ENCODE measurements at places on chromosomes 2 and 18.

GRCh38 chr18:23399067-23399466 lies 54.0 kb upstream of the RIOK3 start:
- DNase-seq = no peak

- no peak for DNase-seq
Measured at GRCh38 chr2:21055879-21056790, 12.3 kb upstream of the APOB start.

- no peak for DNase-seq
Measured at GRCh38 chr2:96207774-96208142, 869 bp downstream of the STARD7 start.

GRCh38 chr2:98341241-98341640 lies 5.0 kb upstream of the CNGA3 start:
- no peak for DNase-seq

DNA sequence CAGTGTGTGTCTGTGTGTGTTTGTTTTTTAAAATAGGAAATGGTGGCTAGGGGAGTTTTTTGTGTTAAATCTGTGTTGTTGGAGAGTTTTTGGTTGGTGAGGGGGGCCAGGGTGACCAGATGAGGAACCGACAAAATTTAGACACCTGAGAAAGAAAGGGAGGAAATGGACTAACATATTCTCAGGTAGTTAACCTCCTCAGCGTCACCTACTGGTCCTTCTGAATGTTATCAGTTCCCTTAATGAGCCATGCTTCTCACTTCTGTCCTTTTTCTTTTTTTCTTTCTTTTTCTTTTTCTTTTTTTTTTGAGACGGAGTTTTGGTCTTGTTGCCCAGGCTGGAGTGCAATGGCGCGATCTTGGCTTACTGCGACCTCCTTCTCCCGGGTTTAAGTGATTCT lies 107.0 kb downstream of the FMNL2 start:
- DNase-seq = no peak

- peak; percentile 97 for DNase-seq
Measured at GRCh38 chr2:120613742-120614571, 121.7 kb upstream of the GLI2 start.

DNA sequence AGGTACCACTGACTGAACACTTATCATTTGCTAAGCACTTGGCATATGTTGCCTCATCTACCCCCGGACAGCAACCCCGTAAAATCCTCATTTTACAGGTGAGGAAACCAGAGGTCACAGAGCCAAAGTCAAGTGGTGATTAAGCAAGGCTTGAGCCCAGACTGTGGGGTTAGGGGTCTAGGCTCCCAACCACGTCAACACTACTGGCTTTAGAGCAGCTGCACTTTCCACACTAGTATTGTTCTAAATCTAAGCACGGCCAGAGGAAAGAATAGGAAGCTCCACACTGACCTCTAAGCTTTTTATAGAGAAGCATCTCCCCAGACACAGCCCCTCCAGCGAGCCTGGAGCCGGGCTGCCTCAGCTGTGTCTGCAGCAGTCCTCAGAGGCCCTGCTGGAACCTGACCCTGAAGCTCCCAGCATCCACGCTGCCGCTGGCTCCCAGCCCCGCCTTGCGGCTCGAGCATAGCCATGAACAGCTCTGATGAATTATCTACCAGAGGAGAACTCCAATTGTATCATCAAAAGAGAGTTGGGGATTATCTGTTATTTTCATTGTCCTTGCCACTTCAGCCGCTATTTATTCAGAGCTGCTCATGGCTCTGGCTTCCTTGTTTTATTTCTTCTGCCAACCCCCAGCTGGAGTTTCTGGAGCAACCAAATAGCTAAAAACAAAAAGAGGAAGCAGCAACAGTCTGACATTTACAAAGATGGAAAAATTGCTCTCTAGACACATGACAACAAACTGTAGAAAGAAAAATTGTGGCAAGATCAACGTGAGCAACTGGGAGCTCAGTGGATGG lies 62.2 kb upstream of the RTN4 start:
- DNase-seq = peak; percentile 70

GRCh38 chr2:233424154-233424951 lies 70.1 kb downstream of the DGKD start:
- no peak for DNase-seq

DNA sequence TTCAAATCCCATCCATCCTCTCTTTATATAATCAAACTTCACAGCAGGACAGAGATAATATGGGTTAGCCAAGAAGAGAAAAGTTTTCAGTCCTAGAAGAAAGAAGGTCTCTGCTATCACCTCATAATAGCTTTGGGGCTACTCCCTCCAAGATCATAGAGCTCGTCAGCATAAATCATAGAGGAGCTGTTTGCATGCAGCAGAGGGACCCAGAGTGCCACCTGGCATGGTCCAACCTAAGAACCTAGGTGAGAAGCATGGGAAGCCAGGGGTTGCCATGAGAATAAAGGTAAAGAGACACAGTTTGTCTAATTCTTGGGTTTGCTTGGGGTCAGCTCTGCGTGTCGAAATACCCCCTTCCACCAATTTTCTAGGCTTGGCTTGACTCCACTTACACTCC lies 87.1 kb upstream of the CYP1B1 start:
- DNase-seq = no peak

DNA sequence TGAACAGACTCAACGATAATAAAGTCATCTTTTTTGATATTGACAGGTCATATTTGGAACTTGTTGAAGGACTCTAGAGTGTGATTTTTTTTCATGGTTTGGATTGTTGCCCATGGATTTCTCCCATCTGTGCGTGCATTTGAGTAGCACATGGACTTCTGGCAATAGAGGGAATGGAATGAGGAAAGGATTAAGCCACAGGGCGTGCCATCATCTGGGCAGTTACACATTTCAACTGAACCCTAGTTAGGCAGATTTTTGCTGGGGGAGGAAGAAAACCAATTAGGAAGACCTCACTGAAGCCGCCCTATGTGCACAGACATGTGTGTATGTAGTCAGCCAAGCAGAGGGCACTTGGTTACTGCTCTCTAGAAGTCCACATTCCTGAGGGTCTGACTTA lies 72.6 kb downstream of the TPGS2 start:
- DNase-seq = peak; percentile 73

- no peak for DNase-seq
Measured at GRCh38 chr2:237480988-237481525, 6.0 kb upstream of the MLPH start.

- DNase-seq = no peak
Measured at GRCh38 chr18:34695310-34695709, 14.8 kb upstream of the DTNA start.

DNA sequence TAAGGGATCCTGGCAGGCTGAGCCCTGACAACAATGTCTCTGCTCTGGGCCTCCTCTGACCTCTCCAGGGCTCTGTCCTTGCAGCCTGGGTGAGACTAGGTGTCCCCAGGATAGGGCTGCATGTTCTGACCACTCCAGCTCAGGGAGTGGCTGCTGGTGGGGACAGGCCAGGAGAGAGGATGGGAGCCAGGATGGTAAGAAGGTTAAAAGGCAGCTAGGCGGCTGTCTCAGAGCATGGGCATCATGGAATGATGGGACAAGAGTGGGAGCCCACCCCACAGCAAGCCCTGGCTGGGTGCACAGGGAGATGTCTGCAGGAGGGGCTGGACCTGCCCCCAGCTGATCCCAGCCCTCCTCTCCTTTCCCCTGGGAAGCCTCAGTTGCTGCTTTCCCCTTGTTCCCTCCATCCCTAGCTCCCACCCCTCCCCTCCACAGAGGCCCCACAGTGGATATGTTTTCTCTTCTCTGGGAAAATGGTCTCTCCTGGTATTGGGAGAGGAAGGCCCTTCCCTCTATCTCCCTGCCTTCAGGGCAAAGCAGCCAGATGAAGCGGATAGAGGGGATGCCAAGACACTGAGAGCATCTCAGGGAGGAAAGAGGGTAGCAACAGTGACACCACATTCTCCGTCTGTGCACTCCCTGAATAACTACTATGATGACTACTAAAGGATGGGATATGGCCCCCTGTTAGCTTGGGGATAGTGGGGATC lies 334.3 kb downstream of the DYSF start:
- peak; percentile 68 for DNase-seq

- no peak for DNase-seq
Measured at GRCh38 chr18:23816740-23817139, 127.5 kb downstream of the LAMA3 start.

DNA sequence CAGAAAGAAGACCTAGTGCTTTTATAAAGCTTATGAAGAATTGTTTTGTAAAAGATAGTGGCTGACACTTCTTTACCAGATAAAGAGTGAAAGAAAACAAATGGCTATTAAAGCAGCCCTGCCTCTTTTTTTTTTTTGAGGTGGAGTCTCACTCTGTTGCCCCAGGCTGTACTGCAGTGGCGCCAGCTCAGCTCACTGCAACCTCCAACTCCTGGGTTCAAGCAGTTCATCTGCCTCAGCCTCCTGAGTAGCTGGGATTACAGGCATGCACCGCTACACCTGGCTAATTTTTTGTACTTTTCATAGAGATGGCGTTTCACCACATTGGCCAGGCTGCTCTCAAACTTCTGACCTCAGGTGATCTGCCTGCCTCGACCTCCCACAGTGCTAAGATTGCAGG lies 12.9 kb downstream of the ARPC2 start:
- DNase-seq = peak; percentile 49

- DNase-seq = no peak
Measured at GRCh38 chr2:26854283-26854827, 6.4 kb downstream of the DPYSL5 start.

DNA sequence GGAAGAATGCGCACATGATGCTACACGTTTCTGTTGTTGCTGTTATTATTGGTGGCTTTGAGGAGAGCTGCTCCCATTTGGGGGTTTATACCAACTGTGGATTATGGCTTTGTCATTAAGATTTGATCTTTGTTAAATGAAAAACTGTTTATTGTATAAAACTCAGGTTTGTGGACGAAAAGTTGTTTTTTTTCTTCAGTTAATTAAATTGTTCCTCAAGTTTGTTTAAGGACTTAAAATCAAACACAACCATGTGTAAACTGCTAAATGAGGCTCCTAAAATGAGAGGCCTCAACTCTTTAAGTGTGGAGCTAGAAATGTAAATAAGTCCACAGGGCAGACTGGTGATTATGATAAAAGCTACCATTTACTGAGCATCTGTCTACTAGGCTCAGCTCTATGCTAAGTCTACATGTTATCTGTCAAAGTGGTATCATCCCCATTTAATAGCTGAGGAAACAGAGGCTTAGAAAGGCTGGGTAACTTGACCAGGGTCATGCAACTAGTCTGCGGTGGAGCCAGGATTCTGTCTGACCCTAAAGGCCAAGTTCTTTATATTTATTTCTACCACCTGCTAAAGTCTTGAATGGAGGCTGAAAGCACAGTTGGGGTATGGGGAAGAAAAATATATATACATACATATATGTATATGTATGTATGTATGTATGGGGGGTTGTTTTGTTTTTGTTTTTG lies 4.1 kb downstream of the MYCN start:
- no peak for DNase-seq

GRCh38 chr18:41992703-41993102 lies 37.7 kb downstream of the PIK3C3 start:
- no peak for DNase-seq

DNA sequence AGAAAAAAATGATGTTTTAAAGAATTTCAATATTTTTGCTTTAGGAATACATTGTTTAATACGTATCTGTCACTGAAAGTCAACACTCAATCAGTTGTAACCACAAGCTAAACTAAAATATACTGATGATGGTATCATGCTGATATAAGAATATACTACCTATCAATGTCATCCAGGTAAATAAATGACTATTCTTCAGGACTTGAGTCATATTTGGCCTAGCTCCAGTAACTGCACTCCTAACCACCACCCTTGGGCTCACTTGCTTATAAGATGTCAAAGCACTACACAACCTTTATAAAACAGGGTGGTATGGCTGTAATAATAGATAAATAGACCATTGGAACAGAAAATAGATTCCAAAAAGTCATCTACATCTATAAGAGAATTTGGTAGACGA lies 48.8 kb downstream of the RND3 start:
- DNase-seq = no peak

DNA sequence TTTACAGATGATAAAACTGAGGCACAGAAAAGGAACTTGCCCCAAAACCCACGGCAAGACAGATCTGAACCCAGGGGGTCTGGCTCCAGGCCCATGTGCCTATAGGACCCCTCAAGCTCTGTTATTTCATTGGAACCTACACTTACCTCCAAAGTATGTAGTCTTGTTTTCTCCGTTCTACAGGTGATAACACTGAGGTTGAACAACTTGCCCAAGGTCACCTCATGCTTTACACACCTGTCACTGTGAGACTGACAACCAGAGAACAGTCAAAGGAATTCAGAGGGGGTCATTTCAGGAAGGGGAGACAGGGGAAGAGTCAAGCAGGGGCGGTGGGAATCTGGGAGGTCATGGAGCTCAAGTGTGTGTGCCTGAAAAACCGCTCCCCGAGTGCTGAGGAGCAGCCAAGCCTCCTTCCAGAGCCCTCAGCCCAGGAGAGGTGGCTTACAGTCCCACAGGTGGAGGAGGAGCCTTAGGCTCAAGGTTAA lies 47.7 kb downstream of the SERTAD2 start:
- no peak for DNase-seq

DNA sequence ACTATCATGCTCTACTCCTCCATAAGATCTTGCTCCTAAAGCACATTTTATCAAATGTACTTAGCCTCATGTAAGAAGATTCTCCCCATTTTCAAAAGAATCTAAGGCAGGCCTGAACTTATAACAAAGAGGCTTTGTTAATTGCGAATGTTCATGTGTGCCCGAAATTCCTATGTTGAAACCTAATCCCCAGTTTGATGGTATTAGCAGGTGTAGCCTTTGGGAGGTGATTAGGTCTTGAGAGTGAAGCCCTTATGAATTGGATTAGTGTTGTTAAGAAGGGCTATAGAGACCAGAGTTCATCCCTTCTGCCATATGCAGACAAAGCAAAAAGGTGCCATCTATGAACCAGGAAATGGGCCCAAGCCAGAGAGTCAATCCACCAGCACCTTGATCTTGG lies 234.5 kb downstream of the PAX3 start:
- no peak for DNase-seq

- no peak for DNase-seq
Measured at GRCh38 chr2:224596289-224596688, 11.1 kb upstream of the CUL3 start.

GRCh38 chr2:207767461-207768167 lies 2.1 kb downstream of the FZD5 start:
- peak; percentile 36 for DNase-seq

DNA sequence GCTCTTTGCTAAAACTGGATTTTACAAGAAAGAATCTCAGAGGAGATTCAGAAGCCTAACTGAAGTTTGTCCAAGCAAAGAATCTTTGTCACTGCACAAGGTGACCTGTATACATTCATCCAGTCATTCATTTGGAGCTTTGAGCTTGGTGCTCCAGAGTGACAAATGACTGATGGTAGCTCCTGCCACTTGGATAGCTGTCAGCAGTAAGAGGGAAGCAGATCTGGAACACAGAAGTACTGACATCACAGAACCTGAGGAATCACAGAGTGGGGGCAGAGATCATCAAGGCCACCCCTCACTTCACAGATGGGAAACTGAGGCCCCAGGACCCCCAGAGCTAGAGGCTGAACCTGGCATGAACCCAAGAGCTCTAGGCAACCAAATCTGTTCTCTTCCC lies 28.8 kb upstream of the IGFBP2 start:
- no peak for DNase-seq
